ENCODE measurements at places on chromosomes 1 and 21.

DNA sequence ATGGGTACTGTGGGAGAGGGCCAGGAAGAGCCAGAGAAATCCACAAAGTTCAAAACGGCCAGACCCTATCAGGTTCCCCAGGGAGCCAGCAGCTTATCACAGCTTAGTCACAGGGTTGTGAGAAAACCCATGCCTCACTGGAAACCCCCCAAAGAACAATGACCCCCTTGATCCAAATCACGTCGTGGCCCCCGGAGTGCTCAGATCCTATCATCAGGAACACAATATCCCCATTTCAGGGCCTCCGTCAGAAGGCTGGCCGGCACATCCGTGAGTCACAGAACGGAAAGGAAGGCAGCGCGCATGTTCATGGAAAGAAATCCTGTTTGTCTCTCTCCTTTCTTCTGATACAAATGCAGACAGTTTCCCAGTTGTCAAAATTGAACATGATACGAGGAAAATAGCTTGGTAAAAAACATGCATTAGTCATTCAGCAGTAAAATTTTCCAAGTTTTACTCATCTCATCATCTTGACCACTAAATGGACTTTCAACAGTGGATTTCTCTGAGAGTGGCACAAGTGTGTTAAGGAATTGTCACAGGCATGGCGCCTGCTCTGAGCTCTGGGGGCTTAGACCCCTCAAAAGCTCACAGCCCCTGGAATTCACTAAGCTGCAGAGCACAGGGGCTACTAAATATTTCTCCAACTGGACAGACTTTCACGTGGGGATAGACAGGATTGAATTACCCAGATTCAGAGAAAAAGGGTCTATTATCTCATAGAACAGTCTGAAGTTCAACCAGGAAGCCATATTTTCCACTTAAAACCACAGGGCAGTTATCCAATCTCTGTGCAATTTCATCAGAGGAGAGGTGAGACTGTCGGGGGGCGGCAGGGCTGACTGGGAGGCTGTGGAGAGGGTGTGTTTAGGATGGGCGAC is 124.8 kb downstream of the RIPK4 start:
- DNase-seq: no peak

- no peak for DNase-seq
Measured at GRCh38 chr1:92910081-92910480, 51.2 kb downstream of the DIPK1A start.

DNA sequence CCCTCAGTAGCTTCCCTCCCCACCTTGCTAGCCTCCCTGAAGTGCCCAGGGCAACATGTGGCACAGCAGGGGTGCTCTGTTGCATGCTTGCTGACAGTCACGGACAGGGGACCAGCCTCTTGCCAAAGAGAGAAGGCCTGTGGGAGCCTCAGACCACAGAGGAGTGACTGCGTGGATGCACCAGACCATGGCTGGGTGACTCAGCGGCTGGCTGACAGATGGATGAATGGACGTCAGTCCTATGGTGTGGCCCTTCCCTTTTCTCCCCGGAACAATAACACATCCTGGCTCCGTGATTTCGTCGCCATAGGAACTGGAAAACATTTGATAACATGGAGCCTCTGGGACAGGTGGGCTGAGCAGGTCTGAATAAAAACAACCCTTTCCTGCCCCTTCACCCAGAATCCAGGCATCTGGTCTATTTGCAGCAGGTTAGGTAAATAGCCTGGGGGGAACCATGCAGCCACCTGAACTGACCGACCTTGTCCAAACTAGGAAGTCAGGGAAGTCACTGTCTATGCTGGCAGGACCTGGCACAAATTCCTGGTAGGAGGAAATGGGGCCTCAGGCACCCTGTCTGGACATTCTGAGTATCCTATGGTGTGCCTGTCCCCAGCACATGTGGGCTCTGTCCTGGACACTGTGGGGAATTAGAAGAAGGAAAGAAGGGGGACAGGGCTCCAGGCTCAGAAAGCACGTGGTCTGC is 53.3 kb downstream of the NENF start:
- DNase-seq: no peak

DNA sequence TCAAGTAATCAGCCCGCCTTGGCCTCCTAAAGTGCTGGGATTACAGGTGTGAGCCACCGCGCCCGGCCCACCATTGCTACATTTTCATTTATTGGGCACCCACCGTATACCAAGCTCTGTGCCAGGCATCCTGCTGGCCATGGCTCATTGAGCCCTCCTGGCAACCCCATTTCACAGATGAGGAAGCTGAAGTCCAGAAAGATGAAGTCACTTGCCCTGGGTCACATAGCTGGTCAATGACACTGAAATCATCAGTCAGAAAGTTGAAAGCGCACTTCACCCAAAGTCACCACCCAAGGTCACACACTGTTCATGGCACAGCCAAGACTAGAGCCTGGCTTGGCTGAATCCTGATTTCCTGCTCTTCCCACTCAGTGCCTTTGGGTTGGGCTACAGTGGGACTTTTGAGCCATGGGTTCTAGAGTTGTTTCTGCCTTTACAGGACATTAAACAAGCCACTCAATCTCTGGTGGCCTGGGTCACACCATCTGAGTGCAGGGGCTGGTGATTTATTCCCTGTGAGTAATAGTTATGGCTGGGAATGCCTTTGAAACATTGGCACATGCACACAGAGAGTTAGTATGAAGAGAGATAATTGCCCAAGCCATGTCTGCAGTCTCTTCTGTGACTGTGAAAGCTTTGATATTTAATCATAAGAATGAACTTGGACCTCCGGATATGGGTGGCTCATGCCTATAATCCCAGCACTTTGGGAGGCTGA is 16.0 kb upstream of the ARHGEF10L start:
- no peak for DNase-seq

- DNase-seq: no peak
Measured at GRCh38 chr1:210817385-210818275, 316.3 kb downstream of the KCNH1 start.
